ENCODE measurements at places on chromosomes 12 and 14.

DNA sequence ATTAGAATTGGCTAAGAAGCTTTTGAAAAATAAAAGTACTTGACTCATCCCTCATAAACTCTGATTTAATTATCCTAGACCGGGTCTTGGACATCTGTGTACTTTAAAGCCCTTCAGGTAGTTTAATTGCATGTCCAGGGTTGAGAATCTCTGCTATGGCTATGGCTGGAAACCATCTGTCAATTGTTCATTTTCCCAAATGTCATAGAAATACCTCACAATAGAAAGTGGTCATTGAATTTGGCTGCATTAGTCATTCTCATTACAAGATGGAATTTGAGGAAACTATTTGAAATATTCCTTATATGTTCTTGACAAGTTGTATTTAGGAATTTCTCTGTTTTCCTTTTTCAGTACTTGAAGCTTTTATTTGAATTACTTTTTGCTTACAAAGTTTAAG lies 111.3 kb downstream of the TSHR start:
- DNase-seq, result no peak

GRCh38 chr14:50835280-50835679 lies 4.3 kb upstream of the NIN start:
- no peak for DNase-seq

DNA sequence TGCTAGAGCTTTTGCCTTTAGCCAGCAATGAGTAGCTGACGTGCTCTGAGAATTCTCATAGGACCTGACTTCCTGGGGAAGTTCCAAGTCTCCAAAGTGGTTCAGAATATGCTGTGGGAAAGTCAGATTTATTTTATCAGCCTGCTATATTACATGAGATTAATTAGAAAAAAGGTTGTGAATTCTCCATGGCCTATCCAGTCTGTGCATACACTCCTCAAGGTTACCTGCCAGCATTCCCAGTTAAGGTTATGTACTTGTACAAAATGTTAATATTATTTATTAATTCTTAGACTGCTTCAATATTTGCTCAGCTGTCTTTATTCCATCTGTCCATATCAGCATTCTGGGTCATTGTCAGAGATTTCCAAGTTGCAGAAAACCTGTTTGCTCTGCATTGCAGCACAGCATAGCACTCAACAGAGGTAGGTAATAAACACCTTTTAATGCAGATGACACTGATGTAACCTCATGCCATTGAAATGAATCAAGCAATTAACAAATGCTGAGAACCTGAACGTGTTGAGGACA lies 2.7 kb upstream of the SEL1L start:
- DNase-seq, result no peak

DNA sequence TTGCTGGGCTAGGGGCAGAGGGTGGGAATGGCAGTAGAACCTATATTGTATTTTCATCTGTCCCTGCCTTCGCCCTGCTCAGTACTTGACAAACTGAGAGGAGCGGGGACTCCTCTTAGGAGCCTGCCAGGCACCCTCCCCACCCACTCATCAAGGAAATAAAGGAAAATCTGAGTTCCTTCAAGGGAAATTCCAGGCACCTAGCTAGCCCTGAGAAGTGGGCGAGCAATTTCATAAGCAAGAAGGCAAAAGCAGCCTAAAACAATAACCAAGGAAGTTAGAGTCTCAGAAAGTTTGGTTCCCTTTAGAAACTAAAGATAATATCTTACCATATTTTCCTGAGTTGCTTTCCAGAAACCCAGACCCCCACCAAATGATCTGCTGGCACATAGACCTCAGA lies 10.6 kb upstream of the PLEKHD1 start:
- DNase-seq, result no peak

- DNase-seq, result peak; percentile 60
Measured at GRCh38 chr12:19431407-19432308, 7.6 kb upstream of the AEBP2 start.

GRCh38 chr14:75673345-75674035 lies 12.4 kb downstream of the TTLL5 start:
- DNase-seq, result no peak

- no peak for DNase-seq
Measured at GRCh38 chr14:64968651-64969050, 3.5 kb downstream of the RAB15 start.

DNA sequence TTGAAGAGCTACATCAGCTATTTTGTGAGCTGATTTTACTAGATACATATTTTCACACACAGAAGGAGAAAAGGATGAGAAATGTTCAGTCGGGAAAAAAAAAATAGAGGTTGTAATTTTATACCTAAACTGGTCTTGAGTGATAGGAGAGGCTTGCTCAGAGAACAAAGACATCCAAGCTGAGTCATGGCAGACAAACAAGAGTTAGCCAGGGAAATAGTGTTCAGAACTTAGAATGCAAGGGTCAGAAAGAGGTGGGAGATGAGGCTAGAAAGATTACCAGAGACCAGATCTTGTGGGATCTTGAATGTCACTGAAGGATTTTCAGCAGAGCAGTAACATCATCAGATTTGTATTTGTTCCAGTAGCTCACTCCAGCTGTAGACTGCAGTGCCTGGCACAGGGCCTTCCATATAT lies 121.9 kb upstream of the ATF1 start:
- no peak for DNase-seq

DNA sequence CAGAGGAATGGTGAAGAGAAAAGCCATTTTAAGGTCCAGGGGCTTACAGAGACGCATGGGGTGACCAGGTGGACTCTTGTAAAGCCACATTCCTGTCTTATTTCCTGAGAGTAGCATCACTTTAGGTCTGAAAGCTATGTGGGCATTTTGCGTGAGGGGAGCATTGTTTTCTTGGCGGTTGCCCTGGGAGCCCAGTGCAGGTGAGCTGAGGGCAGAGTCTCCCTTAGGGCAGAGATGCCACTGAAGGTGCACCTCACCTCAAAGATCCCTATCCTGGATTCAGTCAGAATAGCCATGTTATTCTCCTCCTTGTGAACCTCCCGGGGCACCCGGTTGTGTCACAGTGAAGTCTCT lies 12.4 kb downstream of the GLRX5 start:
- no peak for DNase-seq

- no peak for DNase-seq
Measured at GRCh38 chr14:75506930-75507329, 15.3 kb upstream of the BATF start.

All from activated naive CD8-positive, alpha-beta T cell treated with anti-CD3 and anti-CD28 coated beads for 36 hours (primary cell).